ENCODE measurements at places on chromosomes 4 and X.

DNA sequence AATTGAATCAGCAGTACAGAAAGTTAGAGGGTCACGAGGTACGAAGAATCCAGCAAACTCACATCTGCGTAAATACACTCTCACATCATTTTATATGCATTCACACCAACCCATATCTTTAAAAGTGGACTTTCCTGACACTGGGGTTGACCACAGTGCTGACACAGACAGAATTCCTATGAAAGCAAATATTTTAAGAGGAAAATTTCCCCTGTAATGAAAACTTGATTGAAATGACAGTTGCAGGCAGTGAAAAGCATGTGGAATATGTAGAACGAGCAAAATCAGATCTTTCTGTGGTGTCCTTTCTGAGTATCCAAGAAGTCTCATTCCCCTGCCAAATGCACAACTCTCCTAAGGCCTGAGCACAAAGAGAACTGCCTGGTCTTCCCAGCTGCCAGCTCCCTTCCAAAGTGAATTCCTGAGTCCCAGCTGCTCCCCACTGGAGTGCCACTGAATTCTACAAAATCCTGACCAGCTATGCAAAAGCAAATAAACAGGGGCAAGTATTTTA is 50.5 kb upstream of the FAM9C start:
- no peak for DNase-seq

- no peak for DNase-seq
Measured at GRCh38 chrX:153395613-153396319, 5.4 kb downstream of the PNMA6E start.

- no peak for DNase-seq
Measured at GRCh38 chr4:88015659-88016295, 8.3 kb downstream of the PKD2 start.

- DNase-seq = no peak
Measured at GRCh38 chr4:108426493-108426892, 193.9 kb upstream of the RPL34 start.

DNA sequence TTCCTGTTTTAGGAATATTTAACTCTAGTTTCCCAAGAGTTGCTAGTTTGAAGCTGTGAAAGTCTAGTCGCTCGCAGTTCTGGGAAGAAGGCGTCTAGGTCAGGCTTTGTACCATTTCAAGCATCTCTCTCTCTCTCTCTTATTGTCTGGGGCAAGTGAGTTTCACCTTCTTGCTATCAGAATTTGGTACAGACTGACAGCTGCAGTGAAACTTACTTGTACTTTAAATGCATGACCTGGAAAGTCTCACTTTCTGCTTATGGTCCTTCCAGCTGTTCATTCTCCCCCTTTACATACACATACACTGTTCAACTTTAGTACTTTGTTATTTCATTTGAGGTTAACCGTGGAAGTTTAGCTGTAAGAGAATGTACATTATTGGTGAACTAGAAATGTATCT is 4.4 kb downstream of the FRMPD4 start:
- DNase-seq = no peak

- DNase-seq = no peak
Measured at GRCh38 chrX:16822723-16823122, 36.5 kb downstream of the TXLNG start.

DNA sequence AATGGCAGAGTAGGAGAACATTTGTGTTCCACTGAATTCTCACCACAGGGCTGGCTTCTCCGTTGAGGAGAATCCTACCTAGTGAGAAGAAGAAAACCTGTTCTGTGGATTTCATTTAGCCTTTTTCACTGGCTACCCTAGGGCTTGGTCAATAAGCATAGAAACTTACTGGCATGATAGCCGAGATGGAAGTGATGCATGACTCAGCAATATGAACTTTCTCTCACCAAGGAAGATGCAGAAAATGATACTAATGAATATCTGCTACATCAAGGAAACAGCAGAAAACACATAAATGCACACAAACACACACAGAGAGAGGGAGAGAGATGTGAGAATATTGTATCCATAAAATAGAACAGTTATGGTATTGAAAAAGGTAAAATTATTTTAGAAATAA is 216.3 kb downstream of the HHIP start:
- DNase-seq = no peak

GRCh38 chrX:24150898-24151297 is 1.4 kb downstream of the ZFX start:
- DNase-seq = no peak

- no peak for DNase-seq
Measured at GRCh38 chr4:53676402-53676871, 85.2 kb upstream of the LNX1 start.

DNA sequence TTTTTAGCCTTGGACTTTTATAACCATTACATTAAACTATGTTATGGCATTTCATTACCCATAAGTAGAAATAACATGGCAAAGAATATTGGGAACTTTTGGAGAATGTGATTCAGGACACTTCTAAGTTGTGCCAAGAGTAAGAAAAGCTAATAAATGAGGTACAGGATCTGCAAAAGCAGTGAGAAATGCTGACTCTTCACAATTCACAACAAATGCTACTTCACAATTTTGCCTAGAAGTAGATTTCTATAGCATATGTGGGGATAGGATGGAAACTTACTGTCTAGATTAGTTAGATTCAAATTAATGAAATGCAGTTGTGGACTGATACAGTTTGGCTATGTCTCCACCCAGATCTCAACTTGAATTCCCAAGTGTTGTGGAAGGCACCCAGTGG is 173.7 kb downstream of the COMMD8 start:
- DNase-seq = no peak

DNA sequence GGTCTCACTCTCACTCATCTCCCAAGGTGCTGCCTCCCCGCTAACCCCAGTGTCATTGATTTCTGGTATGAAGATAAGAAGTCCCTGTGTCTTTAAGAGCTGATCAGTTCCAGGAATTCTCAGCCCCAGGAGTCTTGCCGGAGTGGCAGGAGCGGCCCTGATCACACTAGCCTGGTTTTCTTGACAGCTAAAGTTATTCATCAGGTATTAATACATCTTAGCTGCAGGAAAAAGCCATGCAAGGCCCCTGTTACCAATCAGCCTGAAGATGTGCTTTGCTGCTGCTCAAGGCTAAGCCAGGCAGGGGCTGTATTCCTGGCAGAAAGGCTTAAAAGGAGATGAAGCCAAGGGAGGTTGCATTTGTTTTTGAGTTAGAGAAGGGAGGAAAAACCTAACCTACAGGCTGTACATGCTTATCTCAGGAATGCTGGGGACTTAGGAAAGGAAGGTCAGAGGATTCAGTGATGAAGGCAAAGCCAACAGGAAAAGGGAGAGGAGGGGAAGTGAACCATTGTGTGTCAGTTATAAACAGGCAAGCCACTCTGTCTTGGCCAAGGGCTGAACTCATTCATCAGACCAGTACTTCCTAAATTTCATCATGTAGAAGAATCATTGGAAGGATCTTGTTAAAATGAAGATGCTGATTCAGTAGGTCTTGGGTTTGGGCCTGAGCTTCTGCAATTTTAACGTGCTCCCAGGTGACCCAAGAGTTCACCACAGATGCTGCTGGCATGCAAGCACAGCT is 8.6 kb downstream of the SRPX start:
- DNase-seq = no peak

DNA sequence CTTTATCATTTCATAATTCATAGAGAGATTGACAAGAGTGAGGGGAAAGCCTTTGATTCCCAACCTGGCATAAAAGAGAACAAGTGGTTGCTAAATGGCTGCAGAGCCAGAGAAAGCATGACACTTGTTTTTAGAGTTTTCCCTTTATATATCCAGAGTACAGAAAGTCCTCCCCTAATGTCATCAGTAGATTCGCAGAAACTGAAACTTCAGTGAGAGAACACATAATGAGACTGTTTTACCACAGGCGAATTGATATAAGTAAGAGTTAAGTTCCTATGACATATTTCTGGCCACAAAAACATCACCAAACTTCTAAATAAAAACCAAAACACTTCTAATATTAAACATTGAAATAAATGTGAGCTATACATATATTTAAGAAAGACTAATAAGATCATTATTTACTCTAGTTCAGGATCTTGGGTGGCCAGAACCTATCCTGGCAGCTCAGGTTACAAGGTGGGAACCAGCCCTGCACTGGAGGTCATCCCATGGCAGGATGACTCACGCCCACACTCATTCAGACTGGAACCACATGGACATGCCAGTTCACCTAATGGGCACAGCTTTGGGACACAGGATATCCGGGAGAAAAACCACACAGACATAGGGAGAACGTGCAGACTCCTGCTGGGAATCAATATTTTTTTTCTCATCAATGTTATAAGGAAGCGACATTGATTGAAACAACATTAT is 35.5 kb downstream of the NWD2 start:
- no peak for DNase-seq

DNA sequence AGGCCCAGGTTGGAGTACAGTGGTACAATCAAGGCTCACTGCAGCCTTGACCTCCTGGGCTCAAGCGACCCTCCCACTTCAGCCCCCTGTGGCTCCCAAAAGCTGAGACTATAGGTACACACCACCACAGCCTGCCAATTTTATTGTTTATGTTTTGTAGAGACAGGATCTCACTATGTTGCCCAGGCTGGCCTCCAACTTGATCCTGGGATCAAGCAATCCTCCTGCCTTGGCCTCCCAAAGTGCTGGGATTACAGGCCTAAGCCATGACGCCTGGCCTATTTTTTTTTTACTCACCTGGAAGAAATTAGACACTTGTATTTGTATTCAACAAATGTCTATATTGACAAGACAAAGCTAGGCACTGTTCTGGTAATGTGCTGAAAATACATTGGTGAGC is 25.1 kb downstream of the FAM156A start:
- DNase-seq = no peak

DNA sequence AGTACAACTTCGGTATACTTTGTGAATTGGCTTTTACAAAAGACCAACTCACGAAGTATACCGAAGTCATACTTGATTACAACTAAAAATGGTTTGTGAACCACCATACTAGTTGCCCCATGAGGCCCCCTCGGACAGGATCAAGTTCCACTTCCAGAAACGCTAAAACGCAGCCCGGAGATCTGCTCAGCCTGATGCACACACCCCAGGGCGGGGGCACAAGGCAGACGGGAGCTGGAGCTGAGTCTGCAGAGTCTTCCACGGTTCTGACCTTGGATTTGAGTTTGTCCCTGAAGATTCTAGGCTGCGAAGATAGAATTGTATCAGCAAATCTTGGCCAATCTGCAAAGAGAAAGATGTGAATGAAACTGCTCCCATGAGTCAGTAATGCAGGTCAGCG is 118.1 kb downstream of the SORCS2 start:
- no peak for DNase-seq

GRCh38 chrX:72467135-72467534 is 105.5 kb downstream of the HDAC8 start:
- DNase-seq = no peak

GRCh38 chr4:73098016-73098415 is 28.5 kb upstream of the COX18 start:
- no peak for DNase-seq

GRCh38 chrX:33053001-33053400 is 158.3 kb downstream of the DMD start:
- DNase-seq = no peak

- no peak for DNase-seq
Measured at GRCh38 chr4:169340834-169341233, 70.1 kb upstream of the SH3RF1 start.

DNA sequence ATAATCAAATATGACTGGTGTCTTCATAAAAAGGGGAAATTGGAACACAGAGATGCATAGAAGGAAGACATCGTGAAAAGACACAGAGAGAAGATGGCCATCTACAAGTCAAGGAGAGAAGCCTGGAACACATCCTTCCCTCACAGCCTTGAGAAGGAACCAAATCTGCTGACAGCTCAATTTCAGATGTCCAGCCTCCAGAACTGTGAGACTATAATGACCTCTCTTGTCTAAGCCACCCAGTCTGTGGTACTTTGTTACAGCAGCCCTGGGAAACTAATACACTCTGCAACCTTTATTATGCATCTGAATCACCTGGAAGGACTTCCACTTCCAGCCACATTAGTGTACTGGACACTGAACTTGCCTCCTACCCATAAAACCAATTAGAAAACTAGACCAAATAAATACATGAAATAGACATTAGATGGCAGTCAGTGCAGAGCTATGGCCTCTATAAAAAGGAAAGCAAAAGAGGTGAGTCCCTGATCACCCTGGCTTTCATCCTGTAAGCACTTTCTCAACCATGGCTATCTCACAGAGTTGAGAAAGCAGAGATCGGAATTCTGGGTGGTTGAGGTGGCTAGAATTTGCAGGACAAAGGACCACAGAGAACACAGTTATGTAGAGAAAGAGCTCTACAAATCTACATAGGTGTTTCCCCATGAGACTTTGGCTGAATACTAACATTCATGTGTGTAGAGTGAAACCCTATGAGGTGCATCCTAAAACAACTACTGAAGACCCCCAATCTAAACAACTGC is 25.7 kb downstream of the GAB3 start:
- no peak for DNase-seq

DNA sequence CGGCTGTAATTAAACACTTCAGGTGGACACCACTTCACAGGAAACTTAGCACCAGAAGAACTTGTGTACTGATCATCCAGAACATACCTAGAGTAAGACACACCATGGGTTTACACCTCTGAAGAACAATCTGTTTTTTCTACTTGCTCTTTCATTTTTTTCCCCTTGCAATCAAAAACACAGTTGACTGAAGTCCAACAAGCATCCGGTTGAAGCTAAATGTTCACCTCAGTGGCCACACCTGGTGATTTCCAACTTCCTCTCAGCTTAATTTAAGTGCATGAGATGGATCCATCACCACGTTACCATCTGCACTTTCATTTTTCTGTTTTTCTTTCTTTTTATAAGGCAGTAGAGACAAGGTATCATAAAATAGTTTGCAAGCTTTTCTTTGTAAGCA is 4.9 kb upstream of the TXK start:
- no peak for DNase-seq

GRCh38 chr4:8643986-8644385 is 51.4 kb downstream of the CPZ start:
- no peak for DNase-seq

GRCh38 chr4:109003964-109004363 is 241.1 kb upstream of the ETNPPL start:
- DNase-seq = no peak

DNA sequence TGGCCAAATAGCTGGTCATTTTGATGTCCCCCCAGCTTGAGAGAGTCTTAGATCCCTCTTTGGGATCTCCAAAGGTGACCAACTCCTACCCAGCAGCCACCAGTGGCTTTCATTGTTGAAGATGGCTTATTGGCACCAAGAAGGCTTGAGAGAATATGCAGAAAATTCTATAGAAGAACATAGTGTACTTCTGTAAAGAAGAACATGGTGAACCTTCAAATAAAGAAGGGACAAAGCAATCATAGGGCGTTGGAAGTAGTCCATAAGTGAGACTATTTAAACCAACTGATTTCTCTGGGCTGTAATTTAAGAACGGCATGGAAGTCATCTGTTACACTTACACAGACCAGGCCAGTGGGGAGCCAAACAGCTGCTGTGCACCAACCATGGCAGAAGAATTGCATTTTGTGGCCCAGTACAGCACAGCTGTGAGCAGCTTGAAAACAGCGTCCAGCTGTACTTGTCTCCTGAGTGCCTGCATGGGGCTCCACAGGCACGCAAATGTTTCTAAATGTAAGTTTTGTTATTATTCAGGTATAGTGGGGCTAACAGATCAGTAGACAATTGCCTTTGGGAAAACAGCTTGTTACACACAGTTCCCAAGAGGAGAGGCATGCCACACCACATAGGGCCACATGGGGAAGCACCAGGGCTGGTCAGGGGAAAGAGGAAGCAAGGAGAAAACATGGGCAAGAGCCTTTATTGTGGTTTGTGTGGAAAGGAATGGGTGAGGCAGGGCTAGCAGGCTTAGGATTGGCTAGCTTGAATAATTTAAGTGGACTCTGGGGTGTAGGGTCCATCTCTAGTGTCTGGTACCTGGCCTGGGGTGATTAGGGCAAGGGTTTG is 125.0 kb downstream of the ARHGAP6 start:
- no peak for DNase-seq
